ENCODE measurements at places on chromosomes 7 and 10.

DNA sequence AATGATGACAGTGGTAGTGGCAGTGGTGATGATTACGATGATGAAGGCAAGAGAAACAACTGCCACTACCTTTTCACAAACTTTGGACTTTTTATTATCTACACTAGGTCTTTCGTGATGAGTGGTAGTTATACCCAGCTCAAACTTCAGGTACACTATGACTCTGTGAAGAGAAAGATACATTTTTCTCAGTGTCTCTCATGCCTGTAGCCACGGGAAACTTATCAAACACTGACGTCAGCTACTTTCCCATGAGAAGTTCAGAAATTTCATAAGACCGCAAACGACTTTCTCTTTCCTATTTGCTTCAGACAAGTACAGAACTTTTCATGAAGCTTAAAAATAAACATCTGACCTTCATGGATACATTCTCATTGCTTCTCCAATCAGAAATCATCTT lies 57.0 kb downstream of the CALD1 start:
- DNase-seq, result peak; percentile 35

- no peak for DNase-seq
These were observed 441.8 kb downstream of the RPS24 start for GRCh38 chr10:78475437-78475836.

GRCh38 chr7:149713061-149713730 lies 60.2 kb downstream of the ZNF467 start:
- DNase-seq, result no peak

DNA sequence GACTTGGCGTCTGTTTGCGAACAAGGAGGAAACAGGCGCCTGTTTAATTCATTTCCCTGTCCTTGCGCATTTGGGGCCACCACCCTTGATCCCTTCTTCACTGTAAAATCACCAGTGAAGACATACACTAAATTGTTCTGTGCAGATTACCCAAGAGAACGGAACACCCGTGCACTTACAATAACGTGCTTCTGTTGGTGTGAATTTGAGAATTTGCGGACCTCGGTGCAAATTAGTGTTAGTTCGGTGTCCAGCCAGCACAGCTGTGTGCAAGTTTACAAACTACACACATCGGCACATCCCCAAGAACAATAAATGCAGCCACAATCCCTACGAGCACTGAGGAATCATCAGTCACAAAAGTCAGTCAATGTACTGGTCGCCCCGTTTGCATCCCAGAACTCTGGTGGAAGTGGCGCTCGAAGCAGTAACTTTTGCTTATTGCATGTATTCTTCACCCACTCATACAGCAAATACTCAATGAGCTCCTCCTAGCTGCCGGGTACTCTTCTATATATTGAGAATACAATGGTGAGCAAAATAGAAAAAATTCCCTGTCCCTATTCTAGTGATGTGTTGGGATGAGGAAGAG lies 786 bp upstream of the CNOT4 start:
- DNase-seq, result no peak

GRCh38 chr7:155277385-155277994 lies 20.2 kb upstream of the INSIG1 start:
- DNase-seq, result no peak

GRCh38 chr10:114477285-114477684 lies 73.0 kb upstream of the AFAP1L2 start:
- peak; percentile 80 for DNase-seq

DNA sequence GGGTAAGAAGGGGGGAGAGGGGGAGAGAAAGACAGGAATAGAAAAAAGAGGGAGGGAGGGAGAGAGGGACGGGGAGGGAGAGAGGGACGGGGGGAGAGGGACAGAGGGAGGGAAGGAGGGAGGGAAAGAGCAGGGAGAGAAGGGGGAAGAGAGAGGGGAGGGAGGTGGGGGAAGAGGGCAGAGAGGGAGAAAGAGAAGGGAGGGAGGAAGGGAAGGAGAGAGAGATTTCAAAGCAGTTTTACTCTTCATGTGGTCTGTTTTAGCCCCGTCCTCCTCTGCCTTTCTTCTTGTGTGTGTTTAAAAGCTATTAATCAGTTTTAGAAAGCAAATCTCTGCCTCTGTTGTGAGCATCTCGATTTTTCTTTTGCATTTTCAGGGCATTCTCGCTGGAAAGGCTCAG lies 237.0 kb downstream of the WDR37 start:
- no peak for DNase-seq

GRCh38 chr7:47264021-47264651 lies 317.8 kb downstream of the TNS3 start:
- no peak for DNase-seq

DNA sequence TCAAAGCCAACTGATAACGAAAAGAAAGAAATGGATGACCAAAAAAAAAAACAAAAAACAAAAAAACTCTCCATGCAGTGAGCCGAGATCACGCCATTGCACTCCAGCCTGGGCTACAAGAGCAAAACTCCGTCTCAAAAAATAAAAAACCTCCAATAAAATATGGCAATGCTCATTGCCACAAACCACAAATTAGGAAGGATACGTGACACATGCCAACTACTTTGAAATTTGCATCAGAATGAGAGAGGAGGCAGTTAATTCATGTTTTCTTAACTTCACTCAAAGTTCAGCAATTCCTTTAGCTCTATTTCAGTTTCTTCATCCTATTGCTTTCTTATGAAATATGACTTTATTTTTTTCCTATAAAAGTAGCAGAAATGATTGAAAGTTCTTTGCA lies 398.1 kb upstream of the C7orf33 start:
- no peak for DNase-seq

- DNase-seq, result peak; percentile 58
These were observed 129.5 kb downstream of the OAT start for GRCh38 chr10:124288928-124289850.

DNA sequence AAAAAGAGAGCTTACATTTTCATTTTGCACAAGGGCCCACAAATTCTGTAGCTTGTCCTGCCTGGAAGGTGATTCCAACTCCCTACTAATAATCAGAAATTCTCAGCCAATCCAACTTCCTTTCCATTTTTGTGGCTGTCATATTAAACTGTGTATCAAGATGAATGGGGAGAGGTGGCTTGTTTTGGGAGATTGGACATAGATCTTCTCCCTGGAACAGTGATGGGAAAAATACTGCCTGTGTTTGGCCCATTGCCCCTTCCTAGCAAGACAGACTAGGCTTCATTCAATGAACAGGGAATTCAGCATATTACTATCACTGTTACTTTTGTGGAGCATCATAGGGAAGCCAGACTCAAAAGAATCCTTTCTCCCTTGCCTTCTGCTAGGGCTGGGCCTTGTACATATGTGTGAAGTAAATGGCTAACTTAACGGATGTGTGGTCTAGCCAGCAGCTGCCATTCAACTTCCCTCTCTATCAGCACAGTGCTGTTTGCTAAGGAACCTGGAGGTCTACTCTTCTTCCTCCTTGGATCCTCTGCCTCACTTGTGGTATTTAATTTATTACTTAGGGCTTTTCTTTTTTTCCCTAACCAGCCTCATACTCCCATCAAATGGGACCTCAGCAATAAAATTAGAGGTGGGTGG lies 326.0 kb downstream of the BICC1 start:
- no peak for DNase-seq

GRCh38 chr7:70159121-70159520 lies 560.8 kb downstream of the AUTS2 start:
- no peak for DNase-seq

GRCh38 chr10:3623746-3624145 lies 161.3 kb downstream of the KLF6 start:
- DNase-seq, result no peak

DNA sequence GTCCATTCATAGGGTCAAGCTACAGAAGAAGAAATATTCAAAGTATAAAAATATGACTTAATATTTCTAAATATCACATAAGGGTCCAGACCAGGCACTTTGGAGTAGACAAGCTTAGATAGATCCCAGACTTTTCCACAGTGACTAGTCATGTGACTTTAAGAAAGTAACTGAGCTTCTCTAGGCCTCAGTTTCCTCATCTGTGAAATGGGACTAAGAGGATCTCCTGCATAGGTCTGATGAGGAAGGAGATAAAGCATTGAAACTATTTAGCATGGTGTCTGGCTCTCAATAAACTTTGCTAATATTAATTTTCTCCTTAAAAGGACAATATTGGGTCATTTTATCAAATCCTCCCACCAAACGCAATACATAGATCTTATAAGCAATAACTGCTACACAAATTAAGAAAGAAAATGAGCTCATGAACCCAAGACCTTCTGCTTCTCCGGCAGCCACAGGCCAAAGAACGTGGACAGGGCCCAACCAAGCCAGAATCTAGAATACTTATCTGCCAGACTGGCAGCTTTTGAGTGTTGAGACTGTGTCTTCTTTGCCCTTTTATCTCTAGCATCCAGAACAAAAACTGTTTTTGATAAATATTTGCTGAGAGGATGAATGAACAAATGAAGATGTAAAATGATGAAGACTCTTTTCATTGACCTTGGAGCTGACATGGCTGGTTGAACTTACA lies 1.6 kb upstream of the TARP start:
- no peak for DNase-seq

GRCh38 chr7:29825775-29826529 lies 19.6 kb downstream of the WIPF3 start:
- DNase-seq, result no peak

- DNase-seq, result no peak
These were observed 217.9 kb downstream of the SKAP2 start for GRCh38 chr7:26646336-26647048.

DNA sequence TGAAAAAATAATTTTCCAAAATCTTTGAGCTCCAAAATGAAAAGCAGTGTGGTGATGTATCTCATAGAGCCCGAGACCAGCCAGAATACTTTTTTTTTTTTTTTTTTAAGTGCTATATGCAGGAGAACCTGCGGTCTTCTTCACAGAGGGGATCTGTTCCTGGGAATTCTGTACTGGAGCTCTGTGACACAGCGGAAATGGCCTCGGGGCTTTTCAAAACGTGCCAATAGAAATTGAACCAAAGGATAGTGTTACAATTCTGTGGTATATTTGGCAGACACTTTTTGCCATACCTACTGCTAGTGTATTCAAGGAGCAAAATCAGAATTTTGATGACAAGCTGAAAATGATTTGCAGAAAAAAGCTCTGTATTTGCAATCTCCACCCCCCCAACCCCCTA lies 1429.3 kb upstream of the LRRTM3 start:
- no peak for DNase-seq

- no peak for DNase-seq
These were observed 12.7 kb downstream of the CNTNAP2 start for GRCh38 chr7:146129296-146129695.

DNA sequence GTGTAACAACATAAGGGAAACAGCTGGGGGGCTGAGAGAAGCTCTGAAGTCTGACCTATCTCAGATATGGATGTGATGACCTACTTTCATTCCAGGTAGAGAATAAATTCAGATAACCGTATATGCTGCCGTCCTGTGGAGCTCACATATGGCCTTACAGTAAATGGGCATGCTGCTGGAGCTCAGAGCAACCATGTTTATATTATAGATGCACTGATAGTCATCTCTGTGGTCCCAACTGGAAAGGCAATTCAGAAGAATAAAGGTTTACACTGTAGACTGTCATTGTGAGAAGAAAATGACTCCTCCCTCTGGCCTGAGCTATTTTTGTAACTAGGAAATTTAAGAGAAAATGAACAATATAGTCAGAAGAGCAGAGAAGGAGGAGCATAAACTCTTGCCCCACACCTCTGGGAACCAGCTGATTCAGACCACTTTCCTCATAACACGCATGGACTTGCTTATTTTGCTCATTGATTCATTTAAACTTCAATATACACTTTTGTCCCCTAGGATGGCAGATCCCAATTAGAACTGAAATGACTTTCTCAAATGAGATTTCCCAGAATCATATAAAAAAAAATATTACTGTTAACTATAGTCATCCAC lies 69.9 kb upstream of the NXPH1 start:
- no peak for DNase-seq

DNA sequence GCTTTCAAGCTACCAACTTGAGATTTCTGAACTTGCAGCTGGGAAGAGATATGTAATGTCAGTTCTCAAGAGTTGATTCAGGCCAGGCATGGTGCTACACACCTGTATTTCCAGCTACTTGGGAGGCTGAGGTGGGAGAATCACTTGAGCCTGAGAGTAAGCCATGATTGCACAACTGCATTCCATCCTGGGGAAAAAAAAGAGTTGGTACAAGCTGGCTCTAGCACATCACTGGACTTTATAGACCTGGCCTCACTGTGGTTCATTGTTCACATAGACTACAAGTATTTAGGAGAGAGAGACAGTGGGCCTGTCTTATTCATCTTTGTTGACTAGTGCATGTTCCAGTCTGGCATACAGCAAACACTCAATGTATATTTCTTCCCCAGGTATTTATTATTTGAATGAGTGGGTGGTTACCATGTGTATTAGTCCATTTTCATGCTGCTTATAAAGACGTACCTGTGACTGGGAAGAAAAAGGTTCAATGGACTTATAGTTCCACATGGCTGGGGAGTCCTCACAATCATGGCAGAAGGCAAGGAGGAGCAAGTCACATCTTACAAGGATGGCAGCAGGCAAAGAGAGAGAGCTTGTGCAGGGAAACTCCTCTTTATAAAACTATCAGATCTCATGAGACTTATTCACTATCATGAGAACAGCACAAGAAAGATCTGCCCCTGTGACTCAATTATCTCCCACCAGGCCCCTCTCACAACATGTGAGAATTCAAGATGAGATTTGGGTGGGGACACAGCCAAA lies 176.5 kb downstream of the PFKFB3 start:
- DNase-seq, result no peak

DNA sequence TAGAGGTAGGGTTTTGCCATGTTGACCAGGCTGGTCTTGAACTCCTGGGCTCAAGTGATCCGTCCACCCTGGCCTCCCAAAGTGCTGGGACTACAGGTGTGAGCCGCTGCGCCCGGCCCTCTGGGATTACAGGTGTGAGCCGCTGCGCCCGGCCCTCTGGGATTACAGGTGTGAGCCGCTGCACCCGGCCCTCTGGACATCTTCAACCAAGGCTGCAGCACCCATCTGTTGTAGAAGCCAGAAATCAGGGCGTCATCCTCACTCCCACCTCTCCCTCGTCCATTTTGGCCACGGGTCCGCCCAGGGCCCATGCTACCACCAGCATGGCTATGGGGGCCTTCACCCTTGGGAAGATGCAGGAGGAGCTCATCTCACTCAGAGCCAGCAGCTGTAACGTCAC lies 38.5 kb upstream of the EBF3 start:
- no peak for DNase-seq

GRCh38 chr10:3579845-3580244 lies 205.2 kb downstream of the KLF6 start:
- no peak for DNase-seq

DNA sequence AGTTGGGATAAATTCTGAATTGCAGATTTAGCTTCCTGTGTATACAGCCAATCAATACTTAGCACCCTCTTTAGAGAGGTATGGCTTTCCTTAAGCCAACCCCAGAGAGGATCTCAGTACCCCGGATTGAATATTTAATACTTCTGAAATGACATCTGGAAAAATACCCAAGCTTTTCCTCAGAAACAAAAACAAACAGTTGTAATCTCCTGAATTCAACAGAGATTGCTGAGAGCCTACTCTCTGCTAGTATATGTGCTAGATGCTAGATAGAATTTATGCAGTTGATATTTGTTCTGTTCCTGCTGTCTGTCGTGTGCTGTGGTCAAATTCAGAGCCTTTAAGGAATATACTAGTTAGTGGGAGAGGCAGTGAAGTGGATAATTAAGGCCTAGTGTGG lies 21.1 kb downstream of the STARD3NL start:
- no peak for DNase-seq

Measured in tibial artery (tissue), 4 donors.